Pericardium fibroblast (primary cell): ENCODE measurements at places on chromosomes 5 and 9. TPM values are rescaled to one million over a fixed set of nuclear protein-coding genes. Genes with fewer than 3 reads are reported as not detected.

Gene TAS2R1
- total RNA-seq, result not detected in 2 replicates

Gene MYORG
- 0.94 and 2.9 TPM in 2 replicates for total RNA-seq

Gene ANKRD18B
- not detected in 2 replicates for total RNA-seq

Gene CFAP90
- total RNA-seq, result not detected in 2 replicates

Gene MEIKIN
- not detected in 2 replicates for total RNA-seq

Gene TRIM7
- total RNA-seq, result 0.94 and 1.9 TPM in 2 replicates

Gene LIFR
- 38.8 and 61.7 TPM in 2 replicates for total RNA-seq

Gene COL27A1
- 5.9 and 8.8 TPM in 2 replicates for total RNA-seq

Gene PCDHGB1
- total RNA-seq, result 0.82 and 0.94 TPM in 2 replicates

Gene ARHGEF39
- 0.23 and 1.5 TPM in 2 replicates for total RNA-seq

Gene PCAT7
- total RNA-seq, result under 0.01 TPM in 2 replicates

Gene ANKRD18A
- not detected in 2 replicates for total RNA-seq

Gene BSPRY
- total RNA-seq, result not detected in 2 replicates

Gene INSL4
- total RNA-seq, result not detected in 2 replicates

Gene PCDHA4
- 0.23 TPM in 1 of 2 replicates, not detected in the other for total RNA-seq

Gene PPP2R2B
- not detected in 2 replicates for total RNA-seq

Gene IFT74
- 8.9 and 11.3 TPM in 2 replicates for total RNA-seq

Gene CKMT2
- not detected in 2 replicates for total RNA-seq

Gene ADAMTSL2
- 0.09 and 2.8 TPM in 2 replicates for total RNA-seq

Gene CARTPT
- total RNA-seq, result not detected in 2 replicates

Gene IRX4
- 1.4 TPM in 1 of 2 replicates, not detected in the other for total RNA-seq

Gene GRXCR2
- total RNA-seq, result not detected in 2 replicates

Gene SPINK7
- not detected in 2 replicates for total RNA-seq

Gene FGFR4
- total RNA-seq, result 1.2 and 5.4 TPM in 2 replicates

Gene MUSK
- 3.9 TPM in 1 of 2 replicates, not detected in the other for total RNA-seq
